ENCODE measurements at places on chromosomes 3 and 15. TPM values are rescaled to one million over a fixed set of nuclear protein-coding genes. Genes with fewer than 3 reads are reported as not detected.

The ATP10A gene
- 21.9 TPM for total RNA-seq

The SLC12A1 gene
- total RNA-seq, result not detected

The ADAMTS17 gene
- 2.6 TPM for total RNA-seq

The PEX5L gene
- 0.31 TPM for total RNA-seq

The GRAMD2A gene
- total RNA-seq, result 0.07 TPM

The ERICH6 gene
- total RNA-seq, result 0.19 TPM

The CASR gene
- 0.23 TPM for total RNA-seq

The THAP10 gene
- 0.62 TPM for total RNA-seq

GRCh38 chr15:33699145-33699544 lies 269.2 kb upstream of the CHRM5 start:
- no peaks in the 10 kb centered on the region for H3K36me3 ChIP-seq
- H3K4me1 ChIP-seq, result no peaks in the 10 kb centered on the region
- no peak overlapping the region for H3K27ac ChIP-seq
- no peak overlapping the region for H3K4me3 ChIP-seq

- H3K27me3 ChIP-seq, result no peaks in the 10 kb centered on the region
- DNase-seq, result peak; percentile 37
- H3K4me1 ChIP-seq, result peaks cover 44% of the 10 kb centered on the region
- H3K4me3 ChIP-seq, result peak overlapping the region; percentile 56
Observed at GRCh38 chr15:75037685-75038084, 14.3 kb downstream of the PPCDC start.

DNA sequence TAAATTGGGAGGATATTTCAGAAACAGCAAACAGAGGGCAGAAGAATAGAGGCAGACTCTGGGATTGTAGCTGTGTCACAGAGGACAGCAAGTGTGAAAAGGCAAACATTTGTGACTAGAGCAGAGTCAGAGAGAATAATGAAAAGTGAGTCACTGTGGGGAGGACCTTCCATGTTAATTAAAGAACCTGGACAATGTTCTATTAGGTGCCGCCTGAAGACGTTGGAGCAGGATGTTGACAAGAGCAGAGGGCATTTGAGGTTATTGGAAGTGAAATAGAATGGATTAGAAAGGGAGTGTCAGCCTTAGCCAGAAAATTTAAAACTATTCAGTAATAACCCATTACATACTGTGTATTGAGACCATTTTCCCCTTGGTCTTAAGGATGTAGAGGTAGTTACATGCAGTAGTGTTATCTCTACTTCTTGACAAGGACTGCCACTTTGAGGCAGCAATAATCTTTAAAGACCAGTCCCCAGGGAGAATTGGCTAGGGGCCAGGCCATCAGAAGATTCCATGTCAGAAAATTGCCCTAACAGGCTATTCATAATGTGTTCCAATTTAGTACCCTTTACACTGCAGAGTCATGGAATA lies 5.8 kb downstream of the ACKR2 start:
- no peaks in the 10 kb centered on the region for H3K27me3 ChIP-seq
- H3K27ac ChIP-seq, result no peak overlapping the region
- H3K4me1 ChIP-seq, result no peaks in the 10 kb centered on the region
- H3K4me3 ChIP-seq, result no peak overlapping the region

DNA sequence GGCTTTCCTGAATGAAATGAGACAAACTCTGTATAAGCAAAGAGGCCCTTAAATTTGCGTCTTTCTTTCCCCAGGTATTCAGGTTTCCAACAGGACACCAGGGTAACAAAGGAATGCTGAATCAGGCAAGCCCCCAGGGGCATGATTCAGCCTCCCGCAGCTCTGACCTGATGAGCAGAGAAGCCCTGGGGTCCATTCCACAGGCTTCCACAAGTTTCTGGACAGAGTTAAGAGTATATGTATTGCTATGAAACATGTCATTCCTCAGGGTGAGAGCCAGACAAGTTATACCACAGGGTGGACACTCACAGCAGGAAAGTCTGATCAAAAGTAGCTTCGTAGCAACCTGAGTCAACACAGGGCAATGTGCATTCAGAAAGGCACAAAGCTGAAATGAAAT lies 68.1 kb upstream of the CTNNB1 start:
- no peak overlapping the region for H3K27ac ChIP-seq
- no peaks in the 10 kb centered on the region for H3K4me1 ChIP-seq
- peaks cover 9% of the 10 kb centered on the region for H3K36me3 ChIP-seq

GRCh38 chr15:44623178-44623577 lies 40.3 kb downstream of the SPG11 start:
- H3K27ac ChIP-seq, result peak overlapping the region; percentile 77
- peaks cover 15% of the 10 kb centered on the region for H3K4me1 ChIP-seq
- no peak for DNase-seq
- no peak overlapping the region for H3K4me3 ChIP-seq

GRCh38 chr3:111782943-111783342 lies 76.1 kb upstream of the PHLDB2 start:
- H3K27me3 ChIP-seq, result no peaks in the 10 kb centered on the region
- no peak overlapping the region for H3K4me3 ChIP-seq

DNA sequence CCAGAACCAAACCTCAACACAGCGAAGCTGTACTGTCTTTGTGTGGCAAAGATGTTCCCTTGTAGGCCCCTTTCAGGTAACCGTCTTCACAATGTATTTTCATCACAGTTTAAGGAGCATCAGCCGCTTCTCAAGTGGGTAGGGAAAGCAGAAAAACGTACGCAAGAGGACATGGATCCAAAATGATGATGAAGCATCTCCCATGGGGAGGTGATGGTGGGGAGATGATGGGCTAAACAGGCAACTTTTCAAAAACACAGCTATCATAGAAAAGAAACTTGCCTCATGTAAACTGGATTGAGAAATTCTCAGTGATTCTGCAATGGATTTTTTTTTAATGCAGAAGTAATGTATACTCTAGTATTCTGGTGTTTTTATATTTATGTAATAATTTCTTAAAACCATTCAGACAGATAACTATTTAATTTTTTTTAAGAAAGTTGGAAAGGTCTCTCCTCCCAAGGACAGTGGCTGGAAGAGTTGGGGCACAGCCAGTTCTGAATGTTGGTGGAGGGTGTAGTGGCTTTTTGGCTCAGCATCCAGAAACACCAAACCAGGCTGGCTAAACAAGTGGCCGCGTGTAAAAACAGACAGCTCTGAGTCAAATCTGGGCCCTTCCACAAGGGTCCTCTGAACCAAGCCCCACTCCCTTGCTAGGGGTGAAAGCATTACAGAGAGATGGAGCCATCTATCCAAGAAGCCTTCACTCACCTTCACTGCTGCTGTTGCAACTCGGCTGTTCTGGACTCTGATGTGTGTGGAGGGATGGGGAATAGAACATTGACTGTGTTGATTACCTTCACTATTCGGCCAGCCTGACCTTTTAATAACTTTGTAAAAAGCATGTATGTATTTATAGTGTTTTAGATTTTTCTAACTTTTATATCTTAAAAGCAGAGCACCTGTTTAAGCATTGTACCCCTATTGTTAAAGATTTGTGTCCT lies 60.0 kb downstream of the AAGAB start:
- H3K4me3 ChIP-seq, result no peak overlapping the region
- H3K27ac ChIP-seq, result no peak overlapping the region
- DNase-seq, result no peak

- H3K27me3 ChIP-seq, result no peaks in the 10 kb centered on the region
- no peaks in the 10 kb centered on the region for H3K36me3 ChIP-seq
- DNase-seq, result no peak
- H3K4me3 ChIP-seq, result peak overlapping the region; percentile 31
Observed at GRCh38 chr3:177426106-177426877, 229.0 kb upstream of the TBL1XR1 start.

GRCh38 chr3:134496471-134497071 lies 10.7 kb downstream of the CEP63 start:
- H3K4me3 ChIP-seq, result no peak overlapping the region
- no peaks in the 10 kb centered on the region for H3K27me3 ChIP-seq
- H3K36me3 ChIP-seq, result peaks cover 28% of the 10 kb centered on the region

DNA sequence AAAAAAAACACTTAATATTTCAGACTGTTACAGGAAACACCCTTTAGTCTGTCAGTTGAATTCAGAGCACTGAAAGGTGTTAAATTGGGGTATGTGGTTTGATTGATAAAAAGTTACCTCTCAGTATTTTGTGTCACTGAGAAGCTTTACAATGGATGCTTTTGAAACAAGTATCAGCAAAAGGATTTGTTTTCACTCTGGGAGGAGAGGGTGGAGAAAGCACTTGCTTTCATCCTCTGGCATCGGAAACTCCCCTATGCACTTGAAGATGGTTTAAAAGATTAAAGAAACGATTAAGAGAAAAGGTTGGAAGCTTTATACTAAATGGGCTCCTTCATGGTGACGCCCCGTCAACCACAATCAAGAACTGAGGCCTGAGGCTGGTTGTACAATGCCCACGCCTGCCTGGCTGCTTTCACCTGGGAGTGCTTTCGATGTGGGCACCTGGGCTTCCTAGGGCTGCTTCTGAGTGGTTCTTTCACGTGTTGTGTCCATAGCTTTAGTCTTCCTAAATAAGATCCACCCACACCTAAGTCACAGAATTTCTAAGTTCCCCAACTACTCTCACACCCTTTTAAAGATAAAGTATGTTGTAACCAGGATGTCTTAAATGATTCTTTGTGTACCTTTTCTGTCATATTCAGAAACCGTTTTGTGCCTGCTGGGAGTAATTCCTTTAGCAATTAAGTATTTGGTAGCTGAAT lies 17.9 kb downstream of the TMEM43 start:
- peak overlapping the region; percentile 33 for H3K4me3 ChIP-seq
- H3K36me3 ChIP-seq, result peaks cover 6% of the 10 kb centered on the region
- H3K27ac ChIP-seq, result peak overlapping the region; percentile 94
- H3K27me3 ChIP-seq, result no peaks in the 10 kb centered on the region
- peaks cover 57% of the 10 kb centered on the region for H3K4me1 ChIP-seq

DNA sequence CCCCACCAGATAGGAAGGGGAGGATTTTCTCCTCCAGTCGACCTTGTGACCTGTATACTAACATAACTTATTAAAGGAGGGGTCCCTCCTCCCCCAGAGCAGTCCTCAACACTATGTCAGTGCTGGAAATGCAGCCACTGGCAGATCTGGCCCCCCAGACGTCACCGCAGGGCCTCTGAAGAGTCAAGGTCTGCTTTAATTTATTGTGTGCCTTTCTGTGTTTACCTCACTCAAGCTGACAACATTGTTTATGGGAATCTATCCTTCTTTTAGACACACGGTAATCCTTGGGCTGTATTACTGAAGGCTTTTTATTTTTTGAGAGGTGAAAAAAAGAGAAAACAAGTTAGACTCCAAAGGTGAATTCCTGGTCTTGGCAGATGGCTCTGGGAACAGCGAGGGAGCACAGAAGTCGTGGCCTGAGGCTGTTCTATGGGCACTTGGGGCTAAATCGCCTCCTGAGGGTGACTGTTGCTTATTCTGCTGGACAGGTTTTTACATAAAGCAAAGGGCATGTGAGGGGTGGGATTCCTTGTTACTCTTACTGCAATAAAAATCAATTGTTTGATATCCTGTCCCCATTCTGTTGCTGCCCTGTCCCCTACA lies 13.5 kb upstream of the NR2C2 start:
- H3K36me3 ChIP-seq, result no peaks in the 10 kb centered on the region
- H3K4me3 ChIP-seq, result no peak overlapping the region
- no peaks in the 10 kb centered on the region for H3K4me1 ChIP-seq

DNA sequence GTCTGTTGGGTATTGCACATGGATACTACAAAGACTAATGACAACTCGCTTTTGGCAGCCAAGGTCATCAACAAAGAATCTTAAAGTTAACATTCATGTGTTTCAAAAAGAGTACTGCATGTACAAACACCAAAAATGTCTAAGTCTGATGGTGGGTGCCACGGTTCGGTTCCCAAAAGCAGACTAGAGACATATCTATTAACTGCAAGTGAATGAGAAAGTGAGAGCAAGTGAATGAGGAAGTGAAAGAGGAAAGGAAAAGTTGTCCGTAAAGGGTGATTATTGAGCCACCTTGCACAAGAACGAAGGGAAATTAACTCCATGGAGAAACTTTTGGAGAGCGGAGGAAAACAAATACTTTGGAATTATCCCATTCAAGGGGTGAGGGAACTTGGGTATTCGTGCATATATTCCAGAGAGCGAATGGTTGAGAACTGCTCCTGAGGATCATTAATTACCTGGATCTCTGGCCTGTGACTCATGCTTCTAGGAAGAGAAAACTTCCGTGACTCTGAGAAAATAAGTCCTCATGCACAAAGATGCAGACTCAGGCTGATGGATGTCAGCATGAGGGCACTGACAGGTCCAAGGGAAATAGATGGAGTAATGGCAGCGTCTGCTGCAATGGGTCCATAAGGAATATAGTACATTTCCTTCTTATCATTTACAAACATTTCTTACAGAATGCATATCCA lies 336.5 kb upstream of the TGFBR2 start:
- no peak for DNase-seq
- no peak overlapping the region for H3K4me3 ChIP-seq
- H3K4me1 ChIP-seq, result no peaks in the 10 kb centered on the region
- H3K27ac ChIP-seq, result no peak overlapping the region
- H3K27me3 ChIP-seq, result no peaks in the 10 kb centered on the region
- H3K36me3 ChIP-seq, result peaks cover 2% of the 10 kb centered on the region

DNA sequence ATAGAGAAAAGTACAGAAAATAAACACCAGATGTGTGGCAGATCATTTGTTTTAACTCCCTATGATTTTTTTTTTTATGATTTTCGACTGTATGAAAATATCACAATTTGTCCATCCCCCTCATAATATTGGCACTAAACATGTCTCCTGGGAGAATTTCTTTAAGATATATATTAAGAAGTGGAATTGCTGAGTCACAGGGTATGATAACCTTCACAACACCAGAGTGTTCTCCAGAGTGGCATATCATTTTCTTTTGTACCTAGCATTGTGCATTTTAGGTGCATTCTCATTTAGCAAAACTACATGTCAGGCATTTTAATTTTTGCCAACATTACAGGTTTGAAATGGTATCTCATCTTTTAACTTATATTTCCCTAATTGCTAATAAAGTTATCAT lies 170.9 kb downstream of the FRMD5 start:
- H3K36me3 ChIP-seq, result no peaks in the 10 kb centered on the region
- H3K27ac ChIP-seq, result no peak overlapping the region
- peaks cover 35% of the 10 kb centered on the region for H3K27me3 ChIP-seq
- peaks cover 6% of the 10 kb centered on the region for H3K4me1 ChIP-seq
- no peak for DNase-seq

DNA sequence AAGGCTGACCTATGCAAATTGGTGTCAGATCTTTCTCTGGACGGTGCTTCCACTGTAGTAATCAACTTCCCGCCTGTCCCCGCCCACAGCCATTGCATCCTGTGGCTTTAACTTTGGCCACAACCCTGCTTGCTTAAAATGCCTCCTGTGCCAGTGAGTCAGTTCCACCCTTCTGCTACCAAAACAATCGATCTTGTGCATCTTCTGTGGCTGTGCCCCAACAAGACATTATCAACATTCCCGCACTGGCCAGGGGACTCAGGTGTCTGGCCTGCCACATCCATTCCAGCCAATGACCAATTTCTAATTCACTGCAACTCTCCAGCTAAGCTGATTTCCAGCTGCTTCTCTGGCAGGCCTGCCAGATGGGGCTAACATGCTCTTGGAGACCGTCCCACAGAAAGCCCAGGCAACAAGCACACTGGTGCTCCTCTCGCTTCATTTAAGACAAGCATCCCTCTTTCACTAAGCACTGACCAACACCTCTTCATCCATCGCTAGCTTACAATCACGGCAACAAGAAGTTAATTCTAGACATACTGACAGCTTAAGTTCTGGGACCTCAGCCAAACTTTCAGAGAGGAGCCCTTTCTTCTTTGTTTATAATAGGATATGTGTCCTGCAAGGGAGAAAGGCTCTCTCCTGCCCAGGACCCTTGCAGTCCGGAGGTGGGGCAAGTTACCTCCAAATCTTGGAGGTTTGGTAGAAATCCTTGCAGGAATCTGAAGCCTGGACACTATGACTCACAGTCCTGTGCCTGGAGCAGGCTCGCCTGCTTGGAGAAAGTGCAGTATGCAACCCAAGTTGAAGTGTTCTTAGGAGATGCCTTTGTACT lies 6.7 kb downstream of the CA12 start:
- peaks cover 66% of the 10 kb centered on the region for H3K4me1 ChIP-seq
- no peaks in the 10 kb centered on the region for H3K36me3 ChIP-seq
- H3K27ac ChIP-seq, result peak overlapping the region; percentile 93
- H3K4me3 ChIP-seq, result peak overlapping the region; percentile 73
- H3K27me3 ChIP-seq, result peaks cover 25% of the 10 kb centered on the region

- no peak for DNase-seq
- H3K4me1 ChIP-seq, result peaks cover 28% of the 10 kb centered on the region
Observed at GRCh38 chr3:18885612-18886011, 262.7 kb upstream of the KCNH8 start.
